ENCODE measurements at places on chromosomes 7 and 10.

- DNase-seq = no peak
Observed at GRCh38 chr10:24206334-24206733, 2.6 kb upstream of the KIAA1217 start.

DNA sequence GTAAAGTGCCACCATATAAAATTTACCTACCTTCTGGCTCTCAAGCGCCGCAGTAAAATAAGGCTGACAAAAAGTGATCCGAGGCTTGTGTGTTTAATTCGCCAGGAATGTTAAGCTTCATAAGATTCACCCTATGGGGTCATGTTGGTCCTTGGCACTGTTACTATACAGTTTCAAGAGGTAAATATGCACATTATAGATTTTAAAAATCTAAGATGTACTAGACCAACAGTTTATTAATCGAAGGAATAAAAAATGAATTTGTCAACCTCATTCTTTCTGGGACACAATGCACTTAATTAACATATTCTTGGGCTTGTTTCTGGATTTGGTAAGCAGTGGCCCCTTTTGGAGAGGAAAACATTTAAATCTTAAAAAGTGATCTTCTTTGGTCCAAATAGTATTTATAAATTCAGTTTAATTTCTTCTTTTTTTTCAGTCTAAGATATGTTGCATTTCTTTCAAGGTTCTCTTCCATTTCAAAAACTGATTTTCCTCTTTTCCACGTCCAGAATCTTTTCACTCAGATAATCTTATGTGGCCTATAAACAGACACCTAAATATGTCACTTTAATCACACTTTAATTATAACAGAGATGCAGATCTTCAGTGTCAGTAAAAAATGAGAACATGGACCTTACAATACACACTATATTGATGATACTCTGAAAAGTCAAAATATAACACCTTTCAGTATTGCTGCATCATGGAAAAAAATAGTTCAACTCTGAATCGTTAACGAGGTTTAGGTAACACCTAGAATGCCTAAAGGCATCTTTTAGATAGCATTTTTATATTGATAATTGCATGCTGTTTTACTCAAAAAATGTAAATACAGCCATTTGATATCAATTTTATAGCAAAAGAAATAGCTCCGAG lies 3.8 kb upstream of the SKIDA1 start:
- no peak for DNase-seq

DNA sequence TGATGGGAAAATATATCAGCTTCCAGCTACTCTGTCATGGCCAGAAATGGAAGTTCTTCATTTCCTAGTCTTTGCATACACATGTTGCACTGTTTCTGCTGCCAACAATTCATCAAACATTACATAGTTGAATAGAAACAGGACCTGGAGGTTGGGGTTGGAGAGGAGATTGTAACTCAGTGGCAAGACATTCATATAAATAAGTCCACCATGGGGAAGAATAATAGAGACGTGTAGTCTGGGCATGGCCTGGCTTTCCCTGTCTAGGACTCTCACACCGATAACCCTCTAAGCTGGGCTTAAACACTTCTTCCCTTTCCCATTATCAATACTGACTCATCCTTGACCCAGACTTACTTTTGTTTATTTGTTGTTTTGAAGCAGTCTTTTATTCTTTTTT lies 155.7 kb downstream of the PLPP4 start:
- DNase-seq = no peak

DNA sequence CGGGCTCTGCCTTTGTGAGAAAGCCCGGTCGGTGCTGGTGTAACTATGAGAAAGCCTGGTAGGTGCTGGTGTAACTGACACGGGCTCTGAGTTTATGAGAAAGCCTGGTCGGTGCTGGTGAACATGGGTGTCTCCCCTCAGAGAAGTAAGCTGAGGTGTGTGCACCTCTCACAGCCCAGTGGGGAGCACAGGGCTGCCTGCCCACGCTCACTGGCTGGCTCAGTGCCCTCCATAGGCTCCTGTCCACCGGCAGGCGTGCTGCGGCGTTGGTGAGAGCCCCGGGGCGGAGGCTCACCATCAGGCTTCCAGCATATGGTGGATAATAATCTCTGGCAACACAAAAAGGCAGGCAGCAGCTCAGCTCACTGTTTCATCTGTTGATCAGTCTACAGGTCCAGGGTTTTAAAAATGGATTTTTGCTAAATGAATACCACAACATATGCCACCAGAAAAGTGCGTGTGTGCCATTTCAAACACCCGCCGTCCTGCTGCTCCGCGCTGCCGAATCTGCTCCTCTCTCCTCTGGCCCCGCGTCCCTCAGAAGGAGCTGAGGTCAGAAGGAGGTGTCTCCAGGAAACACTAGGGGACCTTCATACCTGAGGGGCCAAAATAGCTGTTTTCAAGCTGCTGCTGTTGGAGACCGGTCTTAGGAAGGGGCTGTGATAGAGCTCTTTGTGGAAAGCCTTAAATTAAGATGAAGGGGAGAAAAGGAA lies 365.7 kb downstream of the DNAJB6 start:
- no peak for DNase-seq

DNA sequence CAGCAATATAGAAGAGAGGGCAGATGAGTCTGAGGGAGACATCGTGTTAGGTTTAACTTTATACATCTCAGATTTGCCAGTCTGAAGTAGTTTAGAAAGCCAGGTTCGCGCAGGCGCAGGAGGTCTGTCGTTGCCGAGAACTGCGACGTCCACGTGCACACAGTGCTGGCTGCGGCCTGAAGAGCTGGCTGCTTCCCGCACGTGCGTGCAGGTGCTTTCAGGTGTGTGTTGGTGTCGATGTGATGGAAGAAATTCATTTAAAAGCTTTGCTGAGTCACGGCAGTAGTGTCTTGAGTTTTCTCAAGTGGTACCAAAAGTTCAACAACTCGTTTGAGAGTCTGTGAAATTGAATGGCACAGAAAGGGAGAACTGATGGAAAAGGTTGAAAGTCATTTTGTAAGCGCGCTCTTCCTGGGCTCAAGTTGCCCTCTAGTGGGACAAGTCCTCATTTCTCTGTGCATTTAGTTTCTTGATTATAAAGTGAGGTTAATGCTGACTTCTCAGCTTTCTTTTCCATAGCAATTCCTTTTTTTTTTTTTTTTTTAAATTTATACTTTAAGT lies 18.6 kb downstream of the WDR37 start:
- no peak for DNase-seq

DNA sequence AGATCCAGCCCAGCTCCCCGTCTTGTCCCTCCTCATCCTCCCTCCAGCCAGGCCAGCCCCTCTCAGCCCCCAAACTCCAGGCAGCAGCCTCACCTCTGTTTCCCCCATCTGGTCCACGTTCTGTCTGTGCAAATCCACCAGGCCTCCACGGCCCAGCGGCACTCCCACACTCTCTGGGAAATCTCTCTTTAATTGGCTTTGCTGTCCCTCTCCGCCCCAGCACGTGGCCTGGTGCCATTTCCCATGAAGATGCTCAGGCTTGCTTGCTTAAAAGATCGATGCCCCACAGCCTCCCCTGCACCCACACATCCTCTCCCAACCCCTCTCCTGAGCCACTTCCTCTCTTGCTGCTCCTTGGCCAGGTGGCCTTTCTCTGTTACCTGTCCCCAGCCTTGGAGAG lies 39.3 kb downstream of the PRF1 start:
- no peak for DNase-seq

DNA sequence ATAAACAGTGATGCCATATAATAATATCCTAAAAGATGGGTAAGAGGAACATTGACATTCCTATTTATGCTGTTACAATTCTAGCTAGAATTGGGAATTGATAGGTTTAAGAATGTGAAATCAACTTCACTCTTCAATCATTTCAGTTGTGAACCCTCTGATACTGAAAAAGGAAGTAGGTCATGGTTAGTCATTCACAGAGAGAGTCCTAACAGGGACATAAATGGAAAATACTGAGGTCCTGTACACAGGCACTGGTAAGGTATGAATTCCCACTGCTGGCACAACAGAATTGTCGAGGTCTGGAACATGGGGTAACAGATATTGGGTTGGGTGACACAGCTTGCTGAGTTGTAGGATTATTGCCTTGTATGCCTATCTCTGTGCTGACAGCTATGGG lies 289.4 kb upstream of the LRRN3 start:
- no peak for DNase-seq

DNA sequence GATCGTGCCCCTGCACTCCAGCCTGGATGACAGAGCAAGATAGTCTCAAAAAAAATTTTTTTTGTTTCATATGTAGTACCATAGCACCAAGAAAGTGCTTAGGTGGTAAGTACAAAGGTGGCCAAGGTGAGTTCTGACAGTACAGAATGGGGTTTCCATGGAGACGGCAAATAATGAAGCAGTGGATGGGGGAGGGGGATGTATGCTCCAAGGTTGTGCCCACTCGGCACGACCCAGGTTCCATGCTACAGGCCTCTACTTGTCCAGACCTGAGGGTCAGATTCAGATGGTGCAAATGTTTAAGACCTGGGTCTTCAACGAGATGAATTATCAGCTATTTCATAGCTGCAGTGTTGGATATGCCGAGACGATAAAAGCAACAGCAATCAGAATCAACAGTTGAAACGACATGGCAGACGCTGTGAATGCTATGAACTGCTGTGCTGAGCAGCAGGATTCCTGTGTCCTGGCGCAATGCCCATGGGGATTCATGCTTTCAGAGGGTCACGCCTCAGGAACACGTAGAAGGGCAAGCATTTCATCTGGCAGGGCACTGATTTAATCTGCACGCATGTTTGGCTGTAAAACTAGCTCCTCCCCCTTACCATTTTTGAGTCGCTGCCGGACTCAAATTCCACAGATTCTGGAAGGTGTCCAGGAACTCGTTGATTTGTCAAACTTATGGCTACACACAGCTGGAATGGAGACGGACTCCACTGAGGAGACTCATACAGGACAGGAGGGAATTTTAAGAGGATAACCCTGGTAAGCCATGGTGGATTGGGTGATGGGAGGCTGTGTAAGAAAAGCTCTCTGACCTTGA lies 256.5 kb downstream of the FRMD4A start:
- no peak for DNase-seq

- DNase-seq = no peak
Observed at GRCh38 chr10:86319676-86320075, 46.9 kb downstream of the GRID1 start.

GRCh38 chr7:1599640-1600395 lies 30.0 kb upstream of the PSMG3 start:
- DNase-seq = no peak

GRCh38 chr10:132297526-132297925 lies 10.2 kb downstream of the STK32C start:
- DNase-seq = no peak

- DNase-seq = no peak
Observed at GRCh38 chr10:13712837-13713581, 126.2 kb downstream of the PRPF18 start.

DNA sequence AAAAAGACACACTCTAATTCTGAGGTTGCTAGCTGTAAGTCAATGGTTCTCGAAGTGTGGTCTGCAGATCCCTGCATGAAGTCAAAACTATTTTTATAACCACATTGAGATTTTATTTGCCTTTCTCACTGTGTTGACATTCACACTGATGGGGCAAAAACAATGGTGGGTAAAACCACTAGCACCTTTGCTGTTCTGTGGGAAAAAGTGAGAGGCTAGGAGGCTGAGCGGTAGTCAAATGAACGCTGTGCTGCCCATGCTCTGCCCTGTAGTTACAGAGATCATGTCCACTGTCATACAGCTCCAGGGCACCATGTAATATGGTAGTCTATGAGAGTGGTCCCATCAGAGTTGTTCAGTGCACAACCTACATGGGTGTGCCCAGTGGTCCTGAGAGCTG lies 21.6 kb upstream of the PDCD4 start:
- no peak for DNase-seq

GRCh38 chr10:71974489-71975021 lies 10.4 kb downstream of the CHST3 start:
- DNase-seq = peak; percentile 31

DNA sequence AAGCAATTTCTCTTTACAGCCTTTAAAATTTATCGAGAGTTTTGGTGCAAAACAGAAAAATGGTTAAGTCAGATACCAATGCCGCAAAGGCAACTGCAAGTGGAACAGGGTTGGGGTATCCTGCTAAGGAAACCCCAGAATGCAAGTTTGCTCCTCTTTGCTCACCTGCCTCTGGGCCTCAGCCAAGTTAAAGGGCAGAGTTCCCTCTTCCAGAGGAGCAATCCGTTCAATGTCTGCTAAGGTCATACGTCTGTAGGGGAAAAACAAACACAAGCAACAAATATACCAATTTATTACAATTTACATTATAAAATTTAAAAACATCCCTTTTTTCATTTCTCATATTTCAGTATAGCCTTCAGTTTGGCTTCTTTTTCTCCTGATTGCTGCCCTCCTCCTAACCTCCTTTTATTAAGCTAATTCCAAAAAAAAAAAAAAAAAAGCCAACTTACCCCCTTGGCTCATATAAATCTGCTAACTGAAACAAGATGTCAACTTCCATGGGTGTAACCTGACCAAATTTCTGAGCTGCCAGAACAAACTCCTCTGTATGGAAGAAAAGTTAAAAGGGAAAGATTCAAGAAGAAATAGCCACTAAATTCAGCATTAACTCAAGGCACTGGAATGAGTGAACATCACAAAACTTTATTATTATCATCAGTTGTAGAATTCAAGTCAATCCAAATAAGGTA lies 132.6 kb downstream of the SLC25A13 start:
- DNase-seq = no peak

DNA sequence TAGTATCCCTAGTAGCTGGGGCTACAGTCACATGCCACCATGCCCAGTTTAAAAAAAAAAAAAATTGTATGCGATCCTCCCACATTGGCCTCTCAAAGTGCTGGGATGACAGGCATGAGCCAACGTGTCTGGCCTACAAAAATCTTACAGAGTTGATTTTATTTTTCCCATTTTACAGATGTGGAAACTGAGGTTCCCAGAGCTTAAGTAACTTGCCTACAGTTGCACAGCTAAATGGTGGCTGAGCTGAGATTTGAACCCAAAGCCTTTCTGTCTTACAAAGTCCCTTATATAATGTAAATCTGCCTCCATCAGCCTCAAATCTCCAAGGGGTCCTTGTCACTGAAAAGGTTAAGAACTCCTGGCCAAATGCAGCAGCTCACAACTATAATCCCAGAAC lies 24.6 kb upstream of the LIMK1 start:
- DNase-seq = no peak

- no peak for DNase-seq
Observed at GRCh38 chr7:14786314-14786895, 116.1 kb downstream of the DGKB start.

GRCh38 chr7:158129037-158130022 lies 458.3 kb downstream of the PTPRN2 start:
- DNase-seq = no peak
